Sigmoid colon (tissue), 7 donors: ENCODE measurements at places on chromosomes 5 and 9. TPM values are rescaled to one million over a fixed set of nuclear protein-coding genes. Genes with fewer than 3 reads are reported as not detected.

SHISAL2B gene
- not detected for total RNA-seq

NRG2 gene
- 4.8 TPM for total RNA-seq

IL6ST gene
- 301 TPM for total RNA-seq

IL13 gene
- total RNA-seq = not detected

NIM1K gene
- 3.6 TPM for total RNA-seq

SAXO1 gene
- total RNA-seq = not detected

C6 gene
- 5.3 TPM for total RNA-seq

DNA sequence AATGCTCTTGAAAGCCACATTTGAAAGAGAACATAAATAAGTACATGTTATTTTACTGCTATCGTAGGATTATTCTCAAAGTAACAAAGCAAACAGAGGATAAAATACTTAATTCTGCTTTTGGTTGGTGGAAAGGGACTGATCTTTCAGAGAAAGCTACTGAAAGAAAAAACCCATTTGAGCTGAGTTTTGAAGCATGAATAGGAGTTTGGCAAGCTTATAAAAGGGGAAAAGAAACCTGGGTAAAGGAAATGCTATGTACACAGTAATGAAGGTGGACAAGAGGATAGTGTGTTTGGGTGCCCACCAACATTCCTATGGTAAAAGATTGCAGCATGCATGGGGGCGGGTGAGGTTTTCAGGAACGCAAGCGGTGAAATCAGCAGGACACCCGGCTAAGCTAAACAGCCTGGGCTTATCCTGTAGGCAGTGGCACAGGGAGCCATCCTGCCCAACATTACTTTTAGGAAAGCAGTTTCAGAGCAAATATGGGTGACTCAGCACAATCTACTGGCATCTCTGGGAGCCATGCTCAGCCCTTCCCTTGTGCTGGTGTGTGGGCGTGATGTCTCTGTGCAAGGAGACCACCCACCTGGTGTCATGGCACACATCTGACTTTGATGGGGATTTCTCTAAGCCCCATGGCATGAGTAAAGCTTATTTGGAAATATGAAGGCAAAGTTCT lies 673.9 kb upstream of the KLF4 start:
- H3K4me3 ChIP-seq = no peak overlapping the region
- no peaks in the 10 kb centered on the region for H3K27me3 ChIP-seq
- H3K36me3 ChIP-seq = no peaks in the 10 kb centered on the region
- H3K27ac ChIP-seq = no peak overlapping the region

GRCh38 chr9:137405677-137406081 lies 17.3 kb downstream of the EXD3 start:
- no peak for DNase-seq
- no peaks in the 10 kb centered on the region for H3K27me3 ChIP-seq
- H3K36me3 ChIP-seq = no peaks in the 10 kb centered on the region
- no peak overlapping the region for H3K27ac ChIP-seq
- H3K4me3 ChIP-seq = no peak overlapping the region
- H3K4me1 ChIP-seq = no peaks in the 10 kb centered on the region

DNA sequence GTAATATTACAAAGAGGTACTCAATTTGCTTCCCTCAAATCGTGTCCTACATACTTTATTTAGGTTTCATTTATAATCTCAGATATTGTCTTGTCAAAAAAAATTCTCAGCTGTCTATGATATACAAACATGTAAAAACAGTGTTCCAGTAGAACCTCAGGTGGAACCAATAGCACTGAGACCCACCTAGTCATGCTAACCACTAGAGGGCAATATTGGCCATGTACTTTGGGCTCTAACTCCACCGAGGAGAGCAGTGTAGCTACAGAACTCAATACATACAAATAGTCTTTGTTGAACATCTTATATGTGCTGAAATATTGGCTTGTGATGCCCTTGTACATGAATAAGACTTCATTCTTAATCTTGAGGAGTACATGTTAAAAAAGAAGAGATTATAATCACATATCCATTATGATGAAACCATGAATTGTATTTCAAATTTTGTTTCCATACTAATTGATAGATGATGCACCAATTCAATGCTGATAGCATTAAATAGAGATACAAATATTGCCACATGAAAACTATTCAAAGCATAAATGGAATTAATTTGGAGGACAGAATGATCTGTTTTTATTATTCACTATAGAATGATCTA lies 71.2 kb upstream of the CNTLN start:
- H3K27me3 ChIP-seq = no peaks in the 10 kb centered on the region
- no peaks in the 10 kb centered on the region for H3K4me1 ChIP-seq
- H3K4me3 ChIP-seq = no peak overlapping the region
- H3K27ac ChIP-seq = no peak overlapping the region

DNA sequence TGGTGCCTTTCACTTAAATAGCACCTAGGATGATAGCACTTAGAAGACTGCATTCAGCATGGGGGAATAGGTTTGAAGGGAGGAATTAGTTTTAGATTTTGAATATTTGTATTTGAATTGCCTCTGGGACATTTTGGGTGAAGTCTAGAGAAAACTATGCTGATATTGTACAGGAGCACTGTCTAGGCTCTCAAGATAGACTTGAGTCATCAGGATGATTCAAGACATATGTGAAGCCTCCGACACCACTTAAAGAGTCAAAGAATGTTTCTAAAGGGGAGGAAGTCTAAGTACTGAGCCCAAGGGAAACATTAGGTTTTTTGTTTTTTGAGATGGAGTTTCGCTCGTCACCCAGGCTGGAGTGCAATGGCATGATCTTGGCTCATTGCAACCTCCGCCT lies 63.9 kb upstream of the CCDC180 start:
- H3K27ac ChIP-seq = no peak overlapping the region
- no peak for DNase-seq
- H3K4me3 ChIP-seq = no peak overlapping the region
- H3K27me3 ChIP-seq = no peaks in the 10 kb centered on the region

DNA sequence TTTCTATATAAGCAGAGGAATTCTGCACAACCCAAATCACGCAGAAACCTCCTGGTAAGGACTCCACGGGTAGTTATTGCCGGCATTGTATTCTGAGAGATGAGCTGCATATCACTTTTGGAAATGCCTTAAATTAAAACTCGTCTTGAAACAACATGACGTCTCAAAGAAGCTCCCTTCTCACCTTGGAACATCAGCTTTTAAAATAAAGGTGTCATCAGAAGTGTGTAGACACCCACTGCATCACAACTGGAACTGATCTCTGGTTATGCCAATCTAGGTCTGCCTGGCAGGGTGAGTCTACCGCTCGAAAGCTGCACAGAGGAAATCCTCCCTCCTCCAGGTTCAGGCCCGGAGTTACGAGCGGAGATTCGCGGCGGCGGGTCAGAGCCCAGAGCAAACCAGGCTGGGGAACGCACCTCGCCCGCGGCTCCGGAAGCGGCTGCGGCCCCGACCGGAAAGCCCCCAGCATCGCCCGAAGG lies 974 bp upstream of the SLC12A2 start:
- H3K4me3 ChIP-seq = peak overlapping the region; percentile 81
- H3K27ac ChIP-seq = peak overlapping the region; percentile 96
- peaks cover 30% of the 10 kb centered on the region for H3K4me1 ChIP-seq
- no peak for DNase-seq
- H3K36me3 ChIP-seq = no peaks in the 10 kb centered on the region

DNA sequence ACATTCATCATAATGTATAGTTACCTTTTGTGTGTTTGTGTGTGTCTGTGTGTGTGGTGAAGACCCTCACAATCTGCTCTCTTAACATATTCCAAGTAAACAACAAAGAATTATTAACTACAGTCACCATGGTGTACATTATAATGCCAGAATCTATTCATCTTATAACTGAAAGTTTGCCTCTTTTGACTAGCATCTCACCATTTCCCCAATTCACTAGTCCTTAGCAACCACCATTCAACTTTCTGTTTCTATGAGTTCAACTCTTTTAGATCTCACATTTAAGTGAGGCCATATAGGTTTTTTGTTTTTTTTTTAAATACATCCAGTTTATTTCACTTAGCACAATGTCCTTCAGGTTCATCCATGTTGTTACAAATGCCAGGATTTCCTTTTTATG lies 83.6 kb downstream of the SMC2 start:
- H3K4me1 ChIP-seq = no peaks in the 10 kb centered on the region
- no peak overlapping the region for H3K4me3 ChIP-seq
- no peaks in the 10 kb centered on the region for H3K27me3 ChIP-seq
- H3K36me3 ChIP-seq = no peaks in the 10 kb centered on the region
- H3K27ac ChIP-seq = no peak overlapping the region

DNA sequence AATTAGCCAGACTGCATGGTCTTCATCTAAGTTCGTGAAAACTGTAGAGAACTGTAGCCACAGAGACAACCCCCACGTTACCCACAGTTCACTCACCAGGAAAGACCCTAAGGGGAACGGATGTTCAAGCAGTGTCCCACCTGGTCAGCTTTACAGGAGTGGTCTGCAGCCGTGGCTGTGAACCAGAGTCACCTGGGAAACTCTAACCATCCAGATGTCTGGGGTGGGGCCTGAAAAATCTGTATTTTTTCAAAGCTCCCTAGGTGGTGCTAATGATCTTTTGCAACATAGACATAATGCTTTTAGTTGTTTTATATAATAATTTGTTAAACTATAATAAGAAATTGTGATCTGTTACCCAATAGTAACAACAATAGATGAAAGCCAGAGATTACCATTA lies 47.7 kb upstream of the ANGPTL2 start:
- peak overlapping the region; percentile 19 for H3K27ac ChIP-seq
- no peak overlapping the region for H3K4me3 ChIP-seq
- DNase-seq = peak; percentile 25
- no peaks in the 10 kb centered on the region for H3K27me3 ChIP-seq
- no peaks in the 10 kb centered on the region for H3K36me3 ChIP-seq

- no peaks in the 10 kb centered on the region for H3K4me1 ChIP-seq
- H3K4me3 ChIP-seq = no peak overlapping the region
- DNase-seq = no peak
- H3K27ac ChIP-seq = no peak overlapping the region
- H3K36me3 ChIP-seq = no peaks in the 10 kb centered on the region
These were observed 17.0 kb upstream of the ZFR start for GRCh38 chr5:32461441-32462120.

GRCh38 chr9:136363949-136364748 lies 605 bp upstream of the DNLZ start:
- peaks cover 9% of the 10 kb centered on the region for H3K27me3 ChIP-seq
- H3K4me1 ChIP-seq = peaks cover 34% of the 10 kb centered on the region
- H3K27ac ChIP-seq = no peak overlapping the region
- no peaks in the 10 kb centered on the region for H3K36me3 ChIP-seq
- DNase-seq = no peak

- no peaks in the 10 kb centered on the region for H3K36me3 ChIP-seq
- no peak for DNase-seq
- peak overlapping the region; percentile 98 for H3K27ac ChIP-seq
These were observed 2.6 kb downstream of the CTNNAL1 start for GRCh38 chr9:109010746-109011145.

- H3K4me1 ChIP-seq = no peaks in the 10 kb centered on the region
- H3K4me3 ChIP-seq = no peak overlapping the region
- H3K27me3 ChIP-seq = no peaks in the 10 kb centered on the region
- peaks cover 7% of the 10 kb centered on the region for H3K36me3 ChIP-seq
- H3K27ac ChIP-seq = no peak overlapping the region
- DNase-seq = no peak
These were observed 42.7 kb downstream of the HSDL2 start for GRCh38 chr9:112422417-112423148.

DNA sequence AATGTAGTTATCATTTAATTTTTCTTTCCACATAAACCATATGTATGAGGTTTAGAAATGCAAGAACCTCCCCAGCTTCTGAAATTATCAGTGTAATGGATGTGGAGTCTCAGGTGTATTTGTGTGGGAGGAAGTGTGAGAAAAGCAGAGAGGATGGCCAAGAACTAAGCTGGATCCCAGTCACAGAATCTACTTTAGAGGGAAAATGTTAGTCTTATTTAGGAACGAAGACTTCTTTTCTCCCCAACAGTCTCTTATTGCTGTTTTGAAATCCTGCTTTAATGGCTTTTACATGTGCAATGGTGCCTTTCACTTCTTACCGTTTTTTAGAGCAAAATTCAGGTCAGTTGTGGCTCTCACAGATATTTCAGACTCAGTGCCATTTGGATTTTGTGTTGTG lies 3.0 kb downstream of the EQTN start:
- no peaks in the 10 kb centered on the region for H3K4me1 ChIP-seq
- H3K27ac ChIP-seq = no peak overlapping the region
- H3K36me3 ChIP-seq = no peaks in the 10 kb centered on the region
- H3K4me3 ChIP-seq = no peak overlapping the region

DNA sequence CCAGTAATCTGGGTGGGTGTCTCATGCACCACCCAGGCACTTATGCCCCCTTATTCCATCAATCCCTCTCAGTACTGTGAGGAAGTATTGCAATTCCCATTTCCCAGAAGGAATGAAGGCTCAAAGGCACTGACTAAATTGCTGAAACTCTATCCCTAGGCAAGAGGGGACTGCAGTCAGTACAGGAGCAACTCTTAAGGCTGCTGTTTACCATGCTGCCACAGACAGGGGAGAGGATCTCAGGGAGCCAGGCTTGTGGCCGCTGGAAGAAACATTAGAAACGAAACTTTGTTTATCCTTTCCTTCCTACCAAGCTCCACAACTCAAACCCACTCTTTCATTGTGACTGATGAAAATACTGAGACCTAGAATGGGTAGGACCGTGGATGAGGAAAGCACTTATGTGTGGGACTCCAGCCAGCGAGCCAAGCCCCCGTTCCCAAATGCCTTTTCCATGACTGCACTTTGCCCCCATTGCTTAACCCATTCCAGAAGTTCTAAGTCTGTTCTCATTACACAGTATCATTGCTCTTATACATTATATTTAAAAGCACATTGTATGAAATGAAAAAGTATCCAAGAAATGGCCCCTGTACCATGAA lies 54.3 kb downstream of the TLE1 start:
- peaks cover 38% of the 10 kb centered on the region for H3K4me1 ChIP-seq
- H3K27ac ChIP-seq = no peak overlapping the region
- DNase-seq = no peak
- peaks cover 5% of the 10 kb centered on the region for H3K36me3 ChIP-seq

DNA sequence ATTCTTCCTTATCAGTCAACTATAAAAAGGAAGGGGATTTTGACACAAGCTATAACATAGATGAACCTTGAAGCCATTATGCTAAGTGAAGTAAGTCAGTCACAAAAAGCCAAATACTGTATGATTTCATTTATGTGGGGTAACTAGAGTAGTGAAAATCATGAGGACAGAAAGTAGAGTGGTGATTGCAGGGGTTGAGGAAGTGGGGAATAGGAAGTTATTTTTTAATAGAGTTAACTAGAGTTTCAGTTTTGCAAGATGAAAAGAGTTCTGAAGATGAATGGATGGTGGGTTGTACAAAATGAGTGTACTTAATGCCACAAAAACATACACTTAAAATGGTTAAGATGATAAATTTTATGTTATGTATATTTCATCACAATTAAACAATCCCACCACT lies 65.4 kb upstream of the FAM174A start:
- no peak overlapping the region for H3K4me3 ChIP-seq
- no peak for DNase-seq
- no peak overlapping the region for H3K27ac ChIP-seq
- no peaks in the 10 kb centered on the region for H3K4me1 ChIP-seq
- no peaks in the 10 kb centered on the region for H3K36me3 ChIP-seq

GRCh38 chr5:5252106-5252505 lies 112.0 kb downstream of the ADAMTS16 start:
- H3K36me3 ChIP-seq = no peaks in the 10 kb centered on the region
- no peaks in the 10 kb centered on the region for H3K4me1 ChIP-seq
- H3K27me3 ChIP-seq = no peaks in the 10 kb centered on the region
- no peak overlapping the region for H3K27ac ChIP-seq
- no peak for DNase-seq

GRCh38 chr9:90441814-90442213 lies 200.8 kb downstream of the DIRAS2 start:
- no peak overlapping the region for H3K4me3 ChIP-seq
- peaks cover 9% of the 10 kb centered on the region for H3K27me3 ChIP-seq
- no peak for DNase-seq
- H3K36me3 ChIP-seq = no peaks in the 10 kb centered on the region
- H3K27ac ChIP-seq = no peak overlapping the region

- H3K27ac ChIP-seq = peak within 1 kb of the TSS; percentile 74
- peak within 1 kb of the TSS; percentile 54 for H3K4me3 ChIP-seq
- no peaks in the 10 kb centered on the region for H3K4me1 ChIP-seq
- H3K27me3 ChIP-seq = peaks cover 9% of the 10 kb centered on the region
These were observed at the start of gene NR2F1 for GRCh38 chr5:93582677-93583438. Gene NR2F1 (plus strand): TSS chr5:93583222. CDS start chr5:93585024, 1,802 bp downstream.
